Right lobe of liver (tissue), 6 donors: ENCODE measurements at places on chromosomes 2 and 18.
A peak's percentile ranks its signal among the peaks of the same experiment; 100 is the strongest.

- H3K27me3 ChIP-seq: no peaks in the 10 kb centered on the region
- H3K4me3 ChIP-seq: no peak overlapping the region
- peaks cover under 1% of the 10 kb centered on the region for H3K36me3 ChIP-seq
These were observed 66.9 kb downstream of the EMX1 start for GRCh38 chr2:72984172-72984671.

- H3K27ac ChIP-seq: no peak within 1 kb of the TSS
- no peak within 1 kb of the TSS for H3K4me3 ChIP-seq
- H3K27me3 ChIP-seq: no peaks in the 10 kb centered on the region
- no peak for DNase-seq
- H3K36me3 ChIP-seq: no peaks in the 10 kb centered on the region
These were observed at the start of gene DTNA for GRCh38 chr18:34709750-34710441. DTNA (plus strand) TSS chr18:34710298; CDS start chr18:34755977, 45,679 bp downstream.

GRCh38 chr18:41828137-41828536, 126.9 kb upstream of the PIK3C3 start:
- H3K4me1 ChIP-seq: no peaks in the 10 kb centered on the region
- no peak for DNase-seq
- no peak overlapping the region for H3K4me3 ChIP-seq
- no peaks in the 10 kb centered on the region for H3K36me3 ChIP-seq

DNA sequence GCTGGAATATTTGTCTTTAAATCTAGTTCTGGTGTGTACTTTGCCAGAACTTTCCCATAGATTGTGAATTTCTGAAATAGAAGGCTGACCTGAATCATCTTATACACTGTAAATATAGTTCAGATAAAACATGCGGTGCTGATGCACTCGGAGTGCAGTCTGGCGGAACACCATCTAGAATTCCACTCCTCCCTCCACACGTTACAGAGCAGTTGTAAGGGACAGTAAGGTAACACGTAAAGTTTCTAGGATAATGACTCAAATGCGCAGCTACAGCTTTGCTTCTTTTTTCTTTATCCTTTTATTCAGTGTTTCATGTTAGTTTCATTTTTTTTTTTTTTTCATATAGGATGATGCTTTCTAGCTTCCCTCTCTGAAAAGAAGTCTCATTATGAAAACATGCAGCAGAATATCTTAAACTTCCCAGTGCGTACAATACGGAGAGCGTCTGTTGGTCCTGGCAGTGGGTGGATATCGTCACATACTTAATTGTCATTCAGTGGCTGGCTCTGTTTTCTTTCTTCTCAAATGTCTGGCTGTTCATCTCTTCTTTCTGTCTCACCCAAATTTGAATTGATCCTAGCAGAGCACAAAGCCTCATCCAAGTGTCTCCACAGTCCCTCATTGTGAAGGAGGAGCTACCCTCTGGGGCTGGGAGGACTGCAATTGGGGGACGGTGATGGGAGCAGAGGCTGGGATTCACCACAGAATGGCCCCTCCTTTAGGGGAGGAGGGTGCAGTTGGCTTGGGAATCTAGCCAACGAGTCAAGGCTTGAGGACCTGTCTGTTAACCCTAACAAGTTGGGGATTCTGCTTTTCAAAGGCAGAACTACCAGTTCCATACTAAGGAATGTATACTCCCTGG, 138.8 kb downstream of the MYT1L start:
- H3K4me1 ChIP-seq: no peaks in the 10 kb centered on the region
- no peaks in the 10 kb centered on the region for H3K36me3 ChIP-seq
- H3K27me3 ChIP-seq: no peaks in the 10 kb centered on the region
- no peak overlapping the region for H3K27ac ChIP-seq
- no peak overlapping the region for H3K4me3 ChIP-seq
- DNase-seq: no peak

DNA sequence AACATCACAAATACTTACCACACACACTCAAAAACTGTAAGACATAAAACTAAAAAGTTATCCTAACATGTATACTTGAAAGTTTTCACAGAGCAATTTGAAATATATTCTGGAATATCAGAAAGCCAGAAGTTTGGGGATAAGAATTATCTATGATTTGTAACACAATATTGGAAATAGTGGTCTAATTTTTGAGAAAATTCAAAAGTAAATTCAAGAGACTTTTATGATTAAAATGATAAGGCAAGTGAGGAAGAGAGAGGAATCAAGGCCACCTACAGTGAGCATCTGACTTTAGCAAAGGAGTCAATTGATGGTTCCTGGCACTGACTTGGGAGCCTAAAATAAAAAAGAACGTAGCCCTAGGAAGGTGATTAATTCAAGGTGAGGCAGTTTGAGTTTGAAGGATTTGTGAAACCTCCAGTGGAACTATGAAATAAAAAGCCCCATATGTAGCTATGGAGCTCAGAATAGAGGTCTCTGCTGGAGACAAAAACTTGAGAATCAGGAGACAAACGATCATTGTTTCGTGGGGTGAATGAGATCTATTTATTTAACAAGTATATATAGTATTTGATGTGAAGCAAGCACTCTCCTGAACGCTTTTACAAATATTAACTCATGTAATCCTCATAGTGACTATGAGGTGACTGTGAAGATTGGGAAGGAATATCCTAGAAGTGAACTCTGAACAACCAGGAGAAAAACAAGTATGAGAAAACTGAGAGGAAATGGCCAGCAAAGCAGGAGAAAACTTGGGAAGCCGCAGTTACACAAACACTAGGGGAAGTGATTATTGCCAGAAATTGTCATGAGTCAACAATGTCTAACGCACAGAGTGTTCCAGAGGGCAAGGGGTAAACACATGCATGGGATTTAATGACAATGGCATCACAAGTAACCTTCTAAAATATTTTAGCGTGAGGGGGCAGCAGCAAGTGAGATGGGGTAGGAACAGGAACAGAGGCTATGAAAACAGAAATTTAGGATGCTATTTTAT, 12.8 kb downstream of the TFPI start:
- H3K4me1 ChIP-seq: peaks cover 58% of the 10 kb centered on the region
- H3K27me3 ChIP-seq: no peaks in the 10 kb centered on the region
- H3K4me3 ChIP-seq: peak overlapping the region; percentile 3
- H3K27ac ChIP-seq: peak overlapping the region; percentile 94
